Dorsolateral prefrontal cortex (tissue), 122 donors: ENCODE measurements at places on chromosomes 2 and 18. TPM values are rescaled to one million over a fixed set of nuclear protein-coding genes. Genes with fewer than 3 reads are reported as not detected.

LGALSL gene
- 20.0 TPM for total RNA-seq

CAVIN2 gene
- 28.9 TPM for total RNA-seq

- DNase-seq: no peak
These were observed 23.1 kb upstream of the ALKAL2 start for GRCh38 chr2:310994-311393.

GRCh38 chr2:56531668-56532420 lies 348.1 kb downstream of the CCDC85A start:
- no peak for DNase-seq

DNA sequence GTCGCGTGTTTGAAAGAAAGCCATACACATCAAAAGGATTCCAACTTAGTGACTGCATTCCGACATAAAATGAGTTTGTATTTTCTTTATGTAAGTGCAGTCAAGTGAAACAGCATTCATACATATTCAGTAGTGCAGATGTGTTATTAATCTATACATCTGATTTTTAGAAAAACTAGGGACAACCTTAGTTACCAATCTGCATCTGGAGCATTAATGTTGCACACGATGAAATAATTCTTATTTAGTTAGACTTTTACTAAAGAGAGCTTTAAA lies 1.9 kb downstream of the GORASP2 start:
- no peak for DNase-seq

XPO1 gene
- total RNA-seq: 166 TPM

DNA sequence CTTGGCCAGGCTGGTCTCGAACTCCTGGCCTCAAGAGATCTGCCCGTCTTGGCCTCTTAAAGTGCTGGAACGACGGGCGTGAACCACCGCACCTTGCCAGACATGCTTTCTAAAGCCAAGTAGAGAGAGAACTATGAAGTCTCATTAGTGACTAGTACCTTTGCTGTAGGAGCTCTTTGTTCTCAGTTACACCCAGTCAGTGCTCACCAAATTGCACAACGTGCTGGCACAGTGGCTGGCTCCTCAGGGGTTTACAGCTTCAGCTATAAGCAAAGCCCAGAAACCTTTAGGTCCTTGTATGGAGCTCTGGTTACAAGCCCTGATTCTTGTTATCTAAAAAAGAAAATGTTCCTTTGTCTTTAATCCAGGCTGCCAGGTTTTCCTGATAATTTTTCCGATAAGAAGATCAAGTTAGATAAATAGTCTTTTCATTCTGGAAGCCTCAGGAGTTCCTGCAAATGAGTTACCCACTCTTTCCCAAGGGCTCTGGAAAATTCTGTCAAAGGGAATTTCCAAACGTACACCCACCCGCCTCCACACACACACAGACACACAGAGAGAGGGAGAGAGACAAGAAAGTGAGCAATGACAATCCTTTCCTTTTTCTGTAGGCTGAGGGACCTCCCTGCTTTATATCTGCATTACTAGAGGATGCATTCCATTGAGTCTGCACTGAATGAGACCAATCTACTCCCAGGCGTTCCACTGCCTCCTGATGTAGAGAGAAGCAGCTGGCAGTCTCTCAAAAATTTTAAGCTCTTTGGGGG lies 100.2 kb upstream of the CSRNP3 start:
- DNase-seq: no peak

DNA sequence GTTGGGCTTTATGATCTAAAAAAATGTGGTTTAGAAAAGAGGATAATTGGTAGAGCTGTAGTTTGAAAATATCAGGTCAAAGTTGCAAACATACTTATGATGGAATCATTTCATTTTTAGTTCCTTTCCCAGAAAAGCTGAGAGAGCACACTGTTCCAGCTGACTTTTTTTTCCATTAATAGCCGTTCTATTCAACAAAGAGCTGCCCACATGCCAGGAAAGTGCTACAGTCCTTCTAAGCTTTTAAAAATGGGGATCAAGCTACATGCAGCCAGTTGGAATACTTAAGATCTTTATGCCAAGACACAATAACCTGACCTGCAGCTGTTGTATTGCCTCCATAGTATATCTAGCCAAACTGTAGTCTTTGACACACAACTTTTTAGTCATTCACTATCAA lies 111.5 kb downstream of the GALNT3 start:
- DNase-seq: no peak

GRCh38 chr2:71191570-71191943 lies 35.3 kb downstream of the PAIP2B start:
- DNase-seq: no peak

DNA sequence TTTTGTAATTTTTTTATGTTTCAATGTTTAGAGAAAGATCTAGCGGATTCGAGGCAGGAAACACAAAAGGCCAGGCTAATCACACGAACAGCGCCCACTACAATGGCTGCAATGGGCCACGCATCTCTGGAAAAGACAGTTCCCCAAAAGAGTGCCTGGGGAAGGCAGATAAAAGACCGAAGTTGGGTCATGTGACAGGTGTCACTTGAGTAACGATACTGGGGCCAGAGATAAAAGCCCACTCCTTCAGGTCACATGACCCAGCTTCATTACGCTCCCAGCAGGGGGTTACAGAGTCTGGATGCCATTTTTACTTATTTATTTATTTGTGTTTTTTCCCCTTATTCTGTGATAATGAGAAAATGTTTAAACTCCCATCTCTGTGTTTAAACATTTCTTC lies 95.4 kb downstream of the CDK15 start:
- DNase-seq: no peak

IL18RAP gene
- total RNA-seq: not detected

- no peak for DNase-seq
These were observed 229.3 kb upstream of the PXDN start for GRCh38 chr2:1973636-1974035.

GRCh38 chr18:76521417-76522121 lies 26.5 kb upstream of the ZNF516 start:
- DNase-seq: no peak

POTEC gene
- total RNA-seq: not detected

GRCh38 chr2:63590626-63591408 lies 2.1 kb downstream of the MDH1 start:
- DNase-seq: no peak

CCT4 gene
- total RNA-seq: 112 TPM

GRCh38 chr2:23607925-23608324 lies 222.9 kb downstream of the KLHL29 start:
- no peak for DNase-seq

MAP3K19 gene
- total RNA-seq: not detected

GRCh38 chr2:107657049-107657448 lies 169.6 kb upstream of the RGPD4 start:
- DNase-seq: no peak

SNORC gene
- total RNA-seq: 17.1 TPM

DNA sequence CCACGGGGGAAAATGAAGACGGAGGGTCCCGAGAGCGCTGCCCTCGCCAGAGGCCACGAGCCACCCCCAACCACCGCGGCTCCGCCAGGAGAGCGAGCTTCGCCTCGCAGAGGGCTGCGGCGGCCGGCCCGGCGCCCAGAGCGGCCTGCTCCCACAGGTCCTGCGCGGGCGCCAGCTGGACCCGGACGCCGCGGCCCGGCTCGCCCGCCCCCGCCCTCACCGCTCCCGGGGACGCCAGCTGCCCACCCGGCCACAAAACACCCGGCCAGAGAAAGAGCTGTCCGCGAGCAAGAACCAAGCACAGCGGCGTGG lies 709 bp downstream of the PTPN2 start:
- no peak for DNase-seq

- no peak for DNase-seq
These were observed 23.4 kb upstream of the CYP1B1 start for GRCh38 chr2:38099099-38100028.

GPAT2 gene
- total RNA-seq: 0.91 TPM

DNA sequence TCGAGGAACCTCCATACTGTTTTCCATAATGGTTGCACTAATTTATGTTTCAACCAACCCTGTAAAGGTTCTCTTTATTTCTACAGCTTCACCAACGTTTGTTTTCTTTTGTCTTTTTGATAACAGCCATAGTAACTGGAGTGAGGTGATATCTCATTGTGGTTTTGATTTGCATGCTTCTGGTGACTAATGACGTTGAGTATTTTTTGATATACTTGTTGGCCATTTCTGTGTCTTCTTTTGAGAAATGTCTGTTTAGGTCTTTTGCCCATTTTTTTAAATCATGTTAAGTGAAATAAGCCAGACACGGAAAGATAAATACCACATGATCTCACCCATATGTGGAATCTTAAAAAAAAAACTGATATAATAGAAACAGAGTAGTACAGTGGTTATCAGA lies 74.8 kb upstream of the SMIM21 start:
- DNase-seq: no peak

ESPNL gene
- total RNA-seq: 0.30 TPM

GRCh38 chr2:48993576-48993975 lies 160.7 kb downstream of the FSHR start:
- no peak for DNase-seq

SCN1A gene
- total RNA-seq: 37.7 TPM

- no peak for DNase-seq
These were observed 633.2 kb downstream of the FBXO15 start for GRCh38 chr18:73514449-73514848.

GRCh38 chr2:9260464-9260918 lies 53.9 kb downstream of the ASAP2 start:
- DNase-seq: peak; percentile 47

MBOAT2 gene
- 61.0 TPM for total RNA-seq

ESCO1 gene
- 20.0 TPM for total RNA-seq

DNA sequence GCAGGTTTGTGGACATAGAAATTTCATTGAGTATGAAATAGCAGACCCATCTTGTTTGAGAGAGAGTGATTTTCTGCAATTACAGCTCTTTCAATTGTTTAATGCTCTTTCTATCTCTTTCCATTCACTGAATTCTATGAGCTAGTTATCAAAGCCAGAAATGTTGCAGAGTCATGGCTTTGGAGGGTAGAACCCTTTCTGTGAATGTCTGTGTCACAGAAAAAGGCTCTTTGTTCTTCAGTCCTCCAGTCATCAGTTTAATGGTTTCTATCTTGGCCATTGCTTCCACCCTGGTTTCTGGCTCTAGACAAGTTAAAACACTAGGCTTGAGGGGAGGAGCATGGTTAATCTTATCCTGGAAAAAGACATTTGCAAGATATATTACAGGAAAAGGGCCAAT lies 655.0 kb downstream of the STK39 start:
- DNase-seq: no peak

DNA sequence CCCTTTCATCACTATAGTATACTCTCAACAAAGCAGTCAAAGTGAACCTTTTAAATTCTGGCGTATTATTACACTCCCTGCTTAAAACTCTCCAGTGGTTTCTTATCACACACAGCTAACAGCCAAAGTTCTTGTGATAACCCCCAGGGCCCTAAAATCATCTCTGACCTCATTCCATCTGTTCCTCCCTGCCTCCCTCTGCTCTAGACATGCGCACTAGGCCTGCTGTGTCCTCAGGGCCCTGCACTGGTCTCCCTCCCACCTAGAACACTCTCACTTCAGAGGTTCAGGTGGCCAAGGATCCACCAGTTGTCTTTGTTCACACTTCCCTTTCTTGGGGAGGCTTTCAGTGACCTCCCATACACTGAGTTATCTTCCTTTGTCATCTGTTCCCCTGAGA lies 603.4 kb downstream of the DSC3 start:
- no peak for DNase-seq

DNA sequence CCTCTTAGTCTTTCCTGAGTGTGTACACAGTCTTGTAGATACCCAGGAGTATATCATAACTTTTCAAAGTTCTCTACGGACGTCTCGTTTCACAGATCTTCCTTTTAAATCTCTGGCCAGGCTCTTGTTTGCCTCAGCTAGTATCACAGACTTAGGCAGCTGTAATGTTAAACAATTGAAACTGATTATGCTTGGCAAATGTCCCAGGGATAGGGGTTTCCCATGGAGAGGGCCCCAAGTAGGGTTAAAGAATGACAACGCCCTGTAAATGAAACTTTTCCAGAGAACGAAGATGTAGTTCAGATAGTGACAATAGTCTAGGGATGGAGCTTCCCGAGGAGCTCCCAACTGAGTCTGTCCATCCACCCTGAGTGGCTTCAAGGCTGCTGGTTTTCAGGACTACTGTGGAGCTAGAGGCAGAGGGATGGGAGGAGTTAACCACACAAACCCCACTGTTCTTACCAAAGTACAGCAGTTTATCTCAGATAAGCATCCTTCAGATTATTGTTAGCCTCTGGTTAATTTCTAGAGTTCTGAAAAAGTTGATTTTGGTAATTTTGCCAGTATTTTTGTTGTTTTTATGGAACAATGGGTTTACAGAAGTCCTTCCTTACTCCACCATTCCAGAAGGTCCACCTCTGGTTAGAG lies 9.1 kb downstream of the NEURL3 start:
- no peak for DNase-seq

- DNase-seq: no peak
These were observed 148.9 kb upstream of the TNP1 start for GRCh38 chr2:217008794-217009193.
